ENCODE measurements at places on chromosomes 3 and 15.
A peak's percentile ranks its signal among the peaks of the same experiment; 100 is the strongest.

- no peak for DNase-seq
Measured at GRCh38 chr3:113623324-113623723, 73.1 kb downstream of the USF3 start.

- DNase-seq: peak; percentile 83
Measured at GRCh38 chr3:106183762-106184391, 315.1 kb upstream of the CBLB start.

DNA sequence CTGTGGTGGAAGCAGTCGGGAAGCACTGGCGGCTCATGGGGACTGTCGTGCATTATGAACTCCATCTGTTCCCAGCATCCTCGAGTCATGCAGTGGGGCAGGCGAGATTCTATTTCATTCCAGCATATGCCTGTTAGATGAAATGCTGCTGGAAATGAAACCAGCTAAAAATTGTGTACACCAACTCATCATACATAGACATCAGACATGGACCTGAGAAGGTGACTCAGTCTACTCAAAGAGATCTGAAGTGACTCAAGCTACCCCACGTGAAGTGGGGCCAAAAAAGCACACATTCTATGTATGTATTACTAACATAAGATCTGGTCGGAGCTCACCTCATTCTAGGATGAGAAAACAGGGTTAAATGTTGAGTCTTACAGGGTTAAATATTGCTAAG is 47.5 kb upstream of the FAM98B start:
- DNase-seq: no peak

DNA sequence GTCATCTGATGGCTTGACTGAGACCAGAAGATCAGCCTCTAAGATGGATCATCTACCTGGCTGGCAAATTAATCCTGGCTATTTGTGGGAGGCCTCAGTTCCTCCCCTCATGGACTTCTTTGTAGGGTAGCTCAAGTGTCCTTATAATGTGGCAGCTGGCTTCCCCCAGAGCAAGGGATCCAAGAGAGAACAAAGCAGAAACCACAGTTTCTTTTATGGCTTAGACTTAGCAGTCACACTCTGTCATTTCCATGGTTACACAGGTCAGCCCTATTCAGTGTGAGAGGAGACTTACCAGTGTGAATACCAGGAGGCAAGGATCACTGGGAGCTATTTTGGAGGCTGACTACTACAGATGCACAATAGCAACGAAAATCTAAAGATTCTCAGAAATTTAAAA is 15.3 kb upstream of the ARL14 start:
- DNase-seq: no peak

All from AG09309 (cell line).